GM20000 (cell line): ENCODE measurements at places on chromosomes 7 and 10.

DNA sequence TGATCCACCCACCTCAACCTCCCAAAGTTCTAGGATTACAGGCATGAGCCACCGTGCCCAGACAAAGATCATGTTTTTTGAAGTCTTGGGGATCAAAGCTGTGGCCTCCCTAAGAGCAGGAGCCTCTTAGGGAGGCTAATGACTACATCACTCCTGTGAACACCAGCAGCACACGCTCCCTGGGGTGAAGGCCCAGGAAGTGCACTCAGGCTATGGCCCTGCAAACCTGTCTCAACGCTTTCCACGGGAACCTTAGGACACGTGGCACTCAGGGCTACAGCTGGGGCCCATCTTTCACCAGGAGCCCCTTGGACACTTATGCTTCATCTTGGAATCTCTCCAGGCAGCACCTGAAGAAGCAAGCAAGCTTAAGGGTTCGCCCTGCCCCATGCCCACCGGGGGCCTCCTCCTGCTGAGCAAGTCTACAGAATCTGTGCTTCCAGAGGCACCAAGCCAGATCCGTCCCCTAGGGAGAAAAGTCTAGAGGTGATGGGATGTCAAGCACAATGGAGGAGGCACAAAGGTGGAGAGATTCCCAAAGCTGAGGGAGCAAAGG, 18.4 kb downstream of the VSTM4 start:
- DNase-seq, result no peak

GRCh38 chr7:140544388-140544826, 65.1 kb upstream of the MKRN1 start:
- DNase-seq, result no peak

GRCh38 chr7:1922071-1922869, 252.2 kb downstream of the ELFN1 start:
- DNase-seq, result no peak

DNA sequence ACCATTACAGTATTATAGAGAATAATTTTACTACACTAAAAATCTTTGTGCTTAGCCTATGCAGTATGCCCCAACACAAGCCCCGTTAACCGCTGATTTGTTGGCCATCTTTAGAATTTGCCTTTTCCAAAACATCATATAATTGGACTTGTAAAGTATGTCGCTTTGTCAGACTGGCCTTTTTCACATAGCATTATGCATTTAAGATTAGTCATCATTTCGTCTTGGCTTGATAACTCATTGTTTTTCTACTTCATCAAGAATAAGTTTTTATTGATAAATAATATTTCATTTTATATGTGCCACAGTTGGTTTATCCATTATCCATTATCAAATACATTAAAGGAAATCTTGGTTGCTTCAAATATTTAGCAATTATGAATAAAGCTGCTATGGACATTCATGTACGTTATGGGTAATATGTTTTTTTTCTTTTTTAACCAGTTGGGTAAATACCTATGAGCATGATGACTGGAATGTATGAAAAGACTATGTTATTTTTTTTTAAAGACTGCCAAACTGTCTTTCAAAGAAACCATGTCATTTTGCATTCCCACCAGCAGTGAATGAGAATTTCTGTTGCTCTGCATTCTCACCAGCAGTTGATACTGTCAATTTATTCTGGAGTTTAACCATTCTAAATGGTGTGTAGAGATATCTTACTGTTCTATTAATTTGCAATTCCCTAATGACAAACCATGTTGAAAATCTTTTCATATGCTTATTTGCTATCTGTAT, 273.1 kb upstream of the KCND2 start:
- no peak for DNase-seq

DNA sequence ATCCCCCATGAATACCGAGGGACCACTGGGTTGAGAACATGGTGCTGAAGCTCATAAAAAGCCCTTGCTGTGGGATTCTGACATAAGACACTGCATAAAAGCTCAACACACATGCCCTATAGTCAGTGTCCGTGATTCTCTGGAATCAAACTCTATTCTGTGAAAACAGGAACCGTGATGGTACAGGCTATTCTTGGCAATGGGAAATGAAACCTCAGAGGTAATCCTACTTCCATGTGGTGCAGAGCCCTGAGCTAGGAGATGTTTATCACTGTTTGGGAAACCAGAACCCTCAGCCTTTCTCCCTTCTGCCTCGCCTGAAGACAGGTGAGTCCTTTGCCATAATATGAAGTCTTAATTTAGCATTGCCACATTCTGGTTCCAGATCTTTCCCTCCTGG, 80.8 kb upstream of the PRSS1 start:
- DNase-seq, result no peak

- no peak for DNase-seq
Measured at GRCh38 chr10:85927952-85928665, 438.5 kb downstream of the GRID1 start.

DNA sequence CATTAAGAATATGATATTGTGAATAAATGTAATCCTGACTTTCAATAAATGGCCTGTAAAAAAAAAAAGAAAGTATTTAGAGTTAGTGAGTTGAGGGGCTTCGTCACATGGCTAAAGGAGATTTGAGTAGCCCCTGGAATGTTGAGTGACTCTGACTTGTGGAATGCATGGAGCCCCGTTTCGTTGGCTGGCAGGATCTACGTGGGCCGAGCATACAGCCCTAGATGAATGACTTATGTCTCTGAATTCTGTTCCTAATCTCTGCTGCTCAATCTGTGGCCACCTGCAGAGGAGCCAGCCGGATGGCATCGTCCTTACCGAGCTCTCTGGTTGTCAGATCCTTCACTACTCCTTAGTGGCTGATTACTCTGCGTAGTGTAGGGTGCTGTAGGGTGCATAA, 155.7 kb downstream of the MGMT start:
- no peak for DNase-seq

DNA sequence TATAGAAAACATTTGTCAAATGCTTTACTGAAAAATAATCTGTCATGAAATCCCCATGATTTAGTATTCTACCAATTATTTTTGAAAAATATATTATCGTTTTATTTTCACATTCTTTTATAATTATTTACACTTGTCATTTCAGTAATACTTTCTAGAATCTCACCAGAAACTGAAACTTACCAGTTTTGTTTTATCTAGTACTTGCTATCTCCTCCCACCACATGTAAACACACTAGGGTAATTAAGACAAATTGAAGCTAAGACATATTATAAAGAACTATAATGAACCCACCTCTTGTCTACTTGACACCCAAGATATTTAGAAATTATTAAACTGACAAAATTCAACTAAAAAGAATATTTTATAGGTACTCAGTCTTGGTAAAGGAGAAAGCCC, 51.5 kb upstream of the GRM3 start:
- DNase-seq, result no peak

GRCh38 chr7:6179620-6180343, 92.6 kb downstream of the CYTH3 start:
- no peak for DNase-seq

DNA sequence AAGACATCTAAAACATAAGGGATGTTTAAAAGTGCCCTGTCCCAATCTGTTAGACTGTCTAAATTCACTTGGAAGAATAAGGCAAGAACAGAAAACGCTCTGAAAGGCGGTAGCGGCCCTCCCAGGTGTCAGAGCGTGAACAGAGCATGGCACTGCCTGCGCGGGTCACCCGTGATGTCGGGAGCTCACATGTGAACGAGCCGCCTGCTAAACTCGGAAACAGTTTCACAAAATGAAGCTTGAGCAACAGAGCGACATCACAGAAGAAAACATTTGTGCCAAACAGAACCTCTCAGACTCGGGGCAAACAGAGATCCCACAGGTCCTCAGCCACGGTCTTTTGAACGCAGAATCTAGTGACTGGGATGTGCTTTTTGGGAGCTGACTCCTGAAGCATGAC, 12.8 kb downstream of the BRI3 start:
- no peak for DNase-seq

DNA sequence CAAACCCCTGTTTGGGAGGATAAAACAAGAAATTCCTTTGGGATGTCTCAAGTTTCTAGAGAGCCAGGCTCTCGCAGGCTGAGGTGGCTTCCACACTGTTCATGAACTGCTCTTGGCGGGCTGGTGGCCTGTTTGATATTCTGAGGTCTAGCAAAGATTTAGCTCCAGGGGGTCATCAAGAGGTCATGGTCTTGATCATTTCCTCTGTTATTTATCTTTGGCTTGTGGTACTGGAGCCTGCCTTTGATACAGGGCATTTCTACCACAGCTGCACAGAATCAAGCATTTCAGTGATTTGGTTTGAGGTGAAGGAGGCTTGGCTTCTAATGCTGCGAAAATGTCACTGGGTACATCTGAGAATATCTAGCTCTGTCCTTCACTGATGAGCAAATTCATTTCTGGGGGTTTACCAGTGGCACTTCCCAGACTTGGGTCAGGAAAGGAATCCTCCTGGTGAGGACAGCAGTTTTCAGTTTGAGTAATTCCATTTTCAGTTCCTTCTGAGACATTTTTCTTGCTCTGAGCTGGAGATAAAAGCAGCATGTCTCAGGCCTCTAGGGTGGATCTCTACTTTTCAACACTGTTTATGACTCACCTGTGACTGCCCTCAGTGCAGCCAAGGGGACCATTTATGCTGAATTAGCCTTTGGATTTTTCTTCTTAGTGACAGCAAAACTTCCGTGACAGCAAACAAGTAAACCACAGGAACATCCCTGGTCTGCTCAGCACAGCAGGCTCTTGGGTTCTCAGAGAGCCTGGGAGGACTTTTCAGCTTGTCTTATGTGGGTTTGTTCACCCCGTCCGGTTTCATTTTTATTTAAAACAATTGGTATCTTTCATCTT, 312.0 kb downstream of the RNLS start:
- peak; percentile 53 for DNase-seq

- no peak for DNase-seq
Measured at GRCh38 chr7:54189330-54189729, 352.8 kb upstream of the VSTM2A start.

DNA sequence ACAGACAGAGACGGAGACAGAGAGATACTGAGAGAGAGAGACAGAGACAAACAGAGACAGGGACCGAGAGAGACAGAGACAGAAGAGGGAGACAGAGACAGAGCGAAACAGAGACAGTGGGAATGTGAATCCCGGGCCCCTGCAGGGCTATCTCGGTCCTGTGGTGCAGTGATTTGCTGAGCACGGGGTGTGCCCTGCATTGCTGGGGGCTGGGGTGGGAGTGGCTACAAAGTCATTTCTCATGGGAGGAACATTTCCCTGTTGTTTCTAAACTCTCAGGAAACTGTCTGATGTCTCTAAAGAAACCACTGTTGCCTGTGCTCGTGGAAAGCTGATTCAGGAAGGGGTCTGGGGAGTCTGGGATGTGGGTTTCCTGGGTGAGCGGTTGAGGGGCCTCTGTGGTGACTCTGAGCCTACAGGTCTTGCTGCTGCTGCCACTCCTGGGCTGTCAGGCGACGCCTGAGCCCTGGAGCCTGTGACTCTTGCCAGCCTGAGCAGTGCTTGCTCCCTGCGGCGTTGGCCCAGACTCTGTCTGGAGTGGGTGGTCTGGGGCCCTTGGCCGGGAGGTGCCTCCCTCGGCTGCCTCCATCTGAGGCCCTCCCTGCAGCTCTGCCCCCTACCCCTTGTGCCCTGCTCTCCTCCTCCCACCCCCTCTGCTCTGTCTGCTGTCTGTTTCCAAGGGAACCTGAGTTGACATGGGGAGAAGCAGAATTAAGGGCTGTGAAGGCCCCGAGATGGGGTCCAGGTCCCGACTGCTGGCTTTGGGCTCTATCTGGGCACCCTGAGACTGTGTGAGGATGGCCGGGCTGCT, 292.0 kb downstream of the WDR37 start:
- no peak for DNase-seq

- peak; percentile 70 for DNase-seq
Measured at GRCh38 chr10:75431180-75432111, at the start of gene LRMDA. Gene LRMDA, plus strand, starts transcription at chr10:75431624.
